Testis (tissue), 5 donors: ENCODE measurements at places on chromosomes 2 and 18. TPM values are rescaled to one million over a fixed set of nuclear protein-coding genes. Genes with fewer than 3 reads are reported as not detected.

GRCh38 chr2:207162316-207162715 is 3.4 kb downstream of the KLF7 start:
- no peak for DNase-seq

DNA sequence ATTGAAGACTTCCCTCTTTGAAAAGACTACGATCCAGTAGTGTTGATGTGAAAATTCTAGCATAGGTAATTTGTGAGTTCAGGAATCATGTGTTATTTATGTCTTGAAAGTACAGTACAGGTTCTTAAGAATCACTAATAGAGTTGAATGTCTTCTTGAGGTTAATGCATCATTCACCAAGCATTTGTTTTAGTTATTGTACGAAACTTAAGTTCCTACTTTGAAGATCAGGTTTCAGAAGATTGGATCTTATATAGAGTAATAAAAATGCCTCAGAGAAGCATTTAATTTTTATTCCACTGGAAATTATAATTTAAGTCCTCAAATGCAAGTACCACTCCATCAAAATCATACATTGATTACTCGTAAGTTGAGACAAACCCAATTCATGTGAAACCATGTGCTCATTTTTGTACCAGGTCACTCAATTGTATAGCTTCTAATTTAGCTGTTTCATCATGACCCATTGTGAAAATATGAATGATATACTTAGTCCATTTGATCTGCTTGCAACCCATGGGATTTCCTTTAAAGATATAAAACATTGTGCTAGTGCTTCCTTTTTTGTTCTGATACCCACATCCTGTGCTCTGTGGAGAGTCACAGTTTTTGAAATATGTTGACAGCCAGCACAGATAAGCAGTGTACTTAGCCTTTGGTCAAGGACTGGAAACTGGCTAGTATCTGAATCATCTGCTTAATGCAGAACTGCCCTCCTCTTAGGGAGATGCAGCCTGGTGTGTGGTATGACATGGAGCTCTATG is 22.5 kb upstream of the RAB27B start:
- no peak for DNase-seq

GRCh38 chr2:192390401-192390800 is 195.7 kb upstream of the TMEFF2 start:
- no peak for DNase-seq

GRCh38 chr18:9946831-9947230 is 33.0 kb downstream of the VAPA start:
- no peak for DNase-seq

DNA sequence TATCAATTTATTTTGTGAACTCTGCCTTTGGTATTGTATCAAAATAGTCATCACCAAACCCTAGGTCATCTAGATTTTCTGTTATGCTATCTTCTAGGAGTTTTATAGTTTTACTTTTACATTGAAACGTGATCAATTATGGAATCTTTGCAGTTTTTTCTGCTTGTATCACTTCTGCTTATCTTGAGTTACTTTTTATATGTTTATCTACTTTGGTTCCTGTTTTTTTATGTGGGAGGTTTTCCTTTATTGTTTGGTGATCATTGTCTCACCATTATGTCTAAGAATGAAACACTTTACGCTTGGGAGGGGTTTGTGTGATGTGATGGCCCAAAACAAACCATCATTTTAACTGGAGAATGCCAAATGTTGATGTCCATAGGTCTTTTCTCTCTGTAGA is 261.2 kb downstream of the SPAG16 start:
- DNase-seq = no peak

GRCh38 chr18:43620936-43621335 is 343.6 kb upstream of the SYT4 start:
- DNase-seq = no peak

DNA sequence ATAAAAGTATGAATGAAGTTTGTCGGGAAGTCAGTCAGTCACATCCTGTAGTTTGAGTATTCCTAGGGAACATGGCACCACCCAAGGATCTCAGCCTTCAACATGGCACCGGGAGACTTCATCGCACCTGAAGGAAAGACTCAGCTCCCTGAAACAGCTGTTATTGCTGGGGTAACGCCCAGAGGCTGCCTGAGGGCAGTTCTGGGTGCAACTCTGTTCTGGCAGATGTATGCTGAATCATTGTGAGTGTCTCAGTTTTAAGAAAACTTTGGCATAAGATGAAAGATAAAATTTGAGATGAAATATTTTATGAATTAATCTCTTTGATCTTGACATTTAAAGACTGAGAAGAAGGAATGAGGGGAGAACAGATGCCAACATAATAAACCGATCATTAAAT is 49.9 kb upstream of the SERPINB2 start:
- no peak for DNase-seq

CFAP65 gene
- polyA plus RNA-seq = 42.9 TPM

MATN3 gene
- 2.7 TPM for polyA plus RNA-seq

- no peak for DNase-seq
Observed at GRCh38 chr18:55318951-55319441, 269.0 kb downstream of the TCF4 start.

MZT2B gene
- 264 TPM for polyA plus RNA-seq

DNA sequence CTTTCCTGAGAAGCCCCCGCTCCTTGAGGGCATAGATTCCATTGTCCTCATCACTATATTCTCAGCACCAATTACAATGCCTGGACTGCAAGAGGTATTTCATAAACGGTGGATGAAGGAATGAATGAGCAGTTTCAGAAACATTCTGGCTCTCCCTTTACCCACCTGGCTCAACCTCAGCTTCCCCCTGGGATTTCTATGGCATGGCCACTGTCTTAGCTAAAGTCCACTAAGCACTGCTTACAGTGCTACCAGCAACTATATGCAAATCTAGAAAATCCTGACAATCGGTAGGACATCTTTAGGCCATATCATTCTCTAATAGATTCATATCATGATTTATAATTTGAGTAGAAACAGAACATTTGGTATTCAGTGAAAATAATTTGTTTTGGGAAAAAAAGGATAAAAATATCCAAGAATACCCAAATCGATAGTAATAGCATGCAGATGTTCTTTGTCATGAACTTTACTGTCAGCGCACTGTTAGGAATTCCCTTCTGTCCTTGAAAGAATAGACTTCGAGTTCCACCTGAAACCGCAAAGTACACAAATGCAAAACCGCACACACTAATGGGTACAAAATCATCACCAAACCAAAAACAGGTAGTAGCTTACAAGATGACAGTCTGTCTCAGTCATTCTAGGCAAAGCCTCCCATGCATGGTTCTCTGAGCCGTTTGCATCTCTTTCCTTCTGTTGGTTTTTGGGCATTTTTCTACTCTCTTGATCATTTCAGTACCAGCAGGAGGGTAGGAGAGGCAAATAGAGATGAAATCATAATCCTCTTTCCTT is 303.6 kb upstream of the ID2 start:
- no peak for DNase-seq

- DNase-seq = no peak
Observed at GRCh38 chr2:25123682-25124081, 44.7 kb downstream of the POMC start.

GALR1 gene
- 0.11 TPM for polyA plus RNA-seq

GRCh38 chr2:39942950-39943349 is 163.9 kb upstream of the THUMPD2 start:
- no peak for DNase-seq

ATG16L1 gene
- 37.3 TPM for polyA plus RNA-seq

DNA sequence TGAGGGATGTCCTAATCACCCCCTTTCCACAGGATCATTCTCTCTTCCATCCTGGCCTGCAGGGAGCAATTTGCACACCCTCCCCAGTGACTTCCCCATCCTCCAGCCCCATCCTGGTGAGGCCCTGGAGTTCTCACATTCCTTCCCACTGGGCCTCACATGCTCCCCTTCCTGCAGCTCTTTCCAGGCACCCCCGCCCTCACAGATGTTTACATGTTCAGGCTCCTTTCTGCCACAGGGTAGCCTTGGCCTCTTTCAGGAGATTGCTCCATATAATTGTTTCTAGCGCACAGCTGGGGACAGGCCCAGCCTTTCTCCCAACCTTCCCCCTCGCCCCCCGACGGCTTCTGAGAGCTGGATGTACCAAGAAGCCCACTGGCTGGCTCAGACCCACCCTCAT is 288.4 kb upstream of the TRIB2 start:
- no peak for DNase-seq

DNA sequence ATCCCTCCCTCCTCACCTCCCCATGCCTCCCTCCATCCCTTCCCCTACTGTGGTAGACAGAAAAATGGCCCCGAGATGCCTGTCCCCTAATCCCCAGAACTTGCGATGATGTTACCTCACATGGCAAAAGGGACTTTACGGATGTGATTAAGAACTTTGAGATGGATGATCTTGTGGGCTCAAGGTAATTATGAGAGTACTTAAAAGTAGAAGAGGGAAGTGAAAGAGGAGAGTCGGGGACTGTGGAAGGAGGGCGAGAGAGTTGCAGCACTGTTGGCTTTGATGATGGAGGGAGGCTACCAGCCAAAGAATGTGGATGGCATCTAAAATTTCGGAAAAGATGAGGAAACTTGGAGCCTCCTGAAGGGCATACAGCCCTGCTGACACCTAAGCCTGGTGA is 66.5 kb downstream of the AGAP1 start:
- no peak for DNase-seq

NFATC1 gene
- 27.5 TPM for polyA plus RNA-seq
